ENCODE measurements at places on chromosomes 5 and 9. TPM values are rescaled to one million over a fixed set of nuclear protein-coding genes. Genes with fewer than 3 reads are reported as not detected.

The MSX2 gene
- total RNA-seq, result 6.0 TPM

The MAMDC2 gene
- 16.9 TPM for total RNA-seq

The SMIM33 gene
- not detected for total RNA-seq

The OMD gene
- total RNA-seq, result 66.4 TPM

The RGS7BP gene
- total RNA-seq, result under 0.01 TPM

The PFN3 gene
- total RNA-seq, result not detected

The TSPAN17 gene
- 24.9 TPM for total RNA-seq

The NR2F1 gene
- 1.2 TPM for total RNA-seq

The TPPP gene
- total RNA-seq, result under 0.01 TPM

The CARTPT gene
- total RNA-seq, result not detected

The DMGDH gene
- 7.2 TPM for total RNA-seq

The WNT8A gene
- total RNA-seq, result not detected

Measured in articular chondrocyte of knee joint (primary cell).